Stimulated activated CD4-positive, alpha-beta T cell treated with anti-CD3 and anti-CD28 coated beads, TNF-alpha, amount 100 ng/mL, for 1 hour (primary cell): ENCODE measurements at places on chromosomes 1 and 21.

- DNase-seq: no peak
These were observed 67.5 kb downstream of the PLA2G4A start for GRCh38 chr1:186896211-186896610.

DNA sequence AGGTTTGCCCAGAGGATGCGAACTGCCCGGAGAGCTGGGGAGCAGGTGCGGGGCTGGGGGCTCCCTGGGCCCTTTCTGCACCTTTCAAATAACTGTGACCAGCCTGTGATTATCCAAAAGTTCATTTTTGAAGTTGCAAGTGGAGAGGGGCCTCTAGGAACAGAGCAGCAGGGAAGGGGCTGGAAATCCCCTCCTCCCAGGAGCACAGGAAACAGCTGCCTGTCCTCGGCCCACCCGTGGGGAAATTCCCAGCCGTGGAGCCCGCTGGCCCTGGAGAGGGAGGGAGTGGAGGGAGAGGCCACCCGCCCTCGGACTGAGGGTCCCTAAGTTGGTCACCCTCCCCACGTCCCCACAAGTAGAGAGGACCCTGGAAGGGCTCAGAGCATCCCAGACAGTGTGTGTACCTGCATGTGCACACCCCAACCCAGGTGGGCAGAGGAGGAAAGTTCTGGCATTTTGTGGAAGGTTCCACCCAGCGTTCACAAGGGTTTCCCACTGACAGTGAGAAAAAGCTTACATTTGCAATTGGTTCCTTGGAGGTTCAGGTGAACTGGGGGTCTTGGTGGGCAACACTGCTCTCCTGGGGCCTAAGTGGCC lies 1.2 kb upstream of the TNFRSF4 start:
- no peak for DNase-seq

- no peak for DNase-seq
These were observed 189.1 kb downstream of the FGGY start for GRCh38 chr1:59485949-59486348.

DNA sequence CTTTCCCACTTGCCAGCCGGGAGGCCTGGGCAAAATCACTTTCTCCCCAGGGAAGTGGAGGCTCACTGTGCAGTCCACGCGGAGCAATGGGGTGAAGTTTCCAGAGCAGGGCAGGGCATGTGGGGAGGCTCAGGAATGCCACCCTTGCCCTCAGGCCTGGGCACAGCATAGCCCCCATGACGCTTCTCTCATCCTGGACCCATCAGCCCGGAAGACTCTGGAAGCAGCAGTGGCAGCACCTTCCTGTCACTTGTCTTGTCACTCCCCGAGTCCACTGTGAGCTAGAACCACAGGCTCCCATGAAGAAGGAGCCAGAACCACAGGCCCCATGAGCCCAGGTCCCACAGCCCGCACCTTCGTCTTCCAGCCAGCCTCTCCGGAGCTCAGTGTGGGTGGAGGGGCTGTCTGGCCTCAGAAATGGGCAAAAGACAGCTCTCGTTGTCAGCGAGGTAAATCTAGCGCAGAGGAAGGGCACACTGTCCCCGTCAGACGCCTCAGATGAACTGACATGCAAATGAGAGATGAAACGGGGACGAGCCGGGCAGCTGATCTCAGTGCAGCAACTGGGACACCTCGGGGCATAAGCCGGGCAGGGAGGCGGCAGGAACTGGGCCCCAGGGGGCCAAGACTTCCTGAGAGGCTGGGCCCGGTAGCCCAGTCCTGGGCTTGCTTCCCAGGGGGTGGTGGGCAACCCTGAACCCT lies 6.1 kb downstream of the PDE9A start:
- DNase-seq: no peak
